ENCODE measurements at places on chromosomes 7 and 10.
A peak's percentile ranks its signal among the peaks of the same experiment; 100 is the strongest.

GRCh38 chr10:79328737-79329504, 18.3 kb upstream of the PPIF start:
- DNase-seq: peak; percentile 70

DNA sequence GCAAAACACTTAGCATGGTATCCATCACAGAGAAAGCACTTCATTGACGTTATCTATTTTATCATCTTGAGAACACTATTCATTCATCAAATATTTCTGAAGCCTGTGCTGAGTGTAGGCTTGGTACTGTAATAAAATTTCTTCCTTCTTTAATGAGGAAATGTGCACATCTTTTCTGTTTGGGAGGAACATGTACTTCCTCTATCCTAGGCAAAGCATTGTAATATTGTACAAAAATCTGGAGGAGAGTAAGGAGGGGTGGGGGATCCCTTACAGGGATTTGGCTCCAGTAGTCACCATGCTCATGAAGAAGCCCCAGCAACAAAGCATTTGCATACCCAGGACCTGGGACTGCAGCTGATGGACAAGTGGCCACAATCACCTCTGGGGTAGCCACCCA, 39.9 kb upstream of the SORCS3 start:
- no peak for DNase-seq

GRCh38 chr10:97140049-97140846, 45.5 kb downstream of the SLIT1 start:
- peak; percentile 30 for DNase-seq

- no peak for DNase-seq
Observed at GRCh38 chr7:157003445-157003755, 7.1 kb downstream of the MNX1 start.

DNA sequence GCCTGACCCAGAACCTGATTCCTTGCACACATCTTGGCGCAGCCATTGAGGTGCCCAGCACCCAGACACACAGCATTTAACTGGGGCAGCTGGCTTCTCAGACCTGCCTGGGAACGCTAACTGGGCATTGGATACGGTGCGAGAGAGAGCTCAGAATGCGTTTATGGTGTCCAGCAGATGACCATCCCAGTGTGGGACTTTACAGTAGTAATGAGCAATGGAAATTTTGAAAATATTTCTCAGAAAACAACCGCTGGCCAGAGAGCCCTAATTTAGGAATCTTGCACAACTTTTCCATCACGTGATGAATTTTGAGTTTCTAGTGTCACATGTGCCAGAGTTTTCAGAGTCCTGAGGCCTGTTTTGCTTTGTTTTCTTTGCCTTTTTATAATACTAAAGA, 78.2 kb upstream of the SEC61G start:
- no peak for DNase-seq

DNA sequence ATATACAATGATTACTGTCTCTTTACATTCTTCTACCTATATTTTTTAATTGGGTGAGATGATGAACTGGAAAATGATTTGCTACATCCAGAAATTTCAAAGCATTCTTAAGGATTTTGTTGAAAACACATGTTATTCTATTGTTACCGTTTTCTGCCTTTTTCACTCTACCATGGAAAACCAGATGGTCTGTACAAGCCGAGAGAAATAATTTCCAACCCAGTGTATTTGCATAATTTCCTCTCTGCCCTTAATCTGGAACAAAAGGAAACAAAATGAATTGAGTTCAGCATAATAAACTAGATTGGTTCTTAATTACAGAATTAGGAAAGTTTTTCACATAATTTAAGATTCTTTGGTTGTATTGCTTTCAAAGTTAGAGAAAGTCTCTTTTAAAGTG, 211.2 kb downstream of the CACNB2 start:
- no peak for DNase-seq

- no peak for DNase-seq
Observed at GRCh38 chr7:44244282-44244681, 43.5 kb downstream of the YKT6 start.

GRCh38 chr7:88062238-88062637, 128.2 kb downstream of the ADAM22 start:
- DNase-seq: no peak

DNA sequence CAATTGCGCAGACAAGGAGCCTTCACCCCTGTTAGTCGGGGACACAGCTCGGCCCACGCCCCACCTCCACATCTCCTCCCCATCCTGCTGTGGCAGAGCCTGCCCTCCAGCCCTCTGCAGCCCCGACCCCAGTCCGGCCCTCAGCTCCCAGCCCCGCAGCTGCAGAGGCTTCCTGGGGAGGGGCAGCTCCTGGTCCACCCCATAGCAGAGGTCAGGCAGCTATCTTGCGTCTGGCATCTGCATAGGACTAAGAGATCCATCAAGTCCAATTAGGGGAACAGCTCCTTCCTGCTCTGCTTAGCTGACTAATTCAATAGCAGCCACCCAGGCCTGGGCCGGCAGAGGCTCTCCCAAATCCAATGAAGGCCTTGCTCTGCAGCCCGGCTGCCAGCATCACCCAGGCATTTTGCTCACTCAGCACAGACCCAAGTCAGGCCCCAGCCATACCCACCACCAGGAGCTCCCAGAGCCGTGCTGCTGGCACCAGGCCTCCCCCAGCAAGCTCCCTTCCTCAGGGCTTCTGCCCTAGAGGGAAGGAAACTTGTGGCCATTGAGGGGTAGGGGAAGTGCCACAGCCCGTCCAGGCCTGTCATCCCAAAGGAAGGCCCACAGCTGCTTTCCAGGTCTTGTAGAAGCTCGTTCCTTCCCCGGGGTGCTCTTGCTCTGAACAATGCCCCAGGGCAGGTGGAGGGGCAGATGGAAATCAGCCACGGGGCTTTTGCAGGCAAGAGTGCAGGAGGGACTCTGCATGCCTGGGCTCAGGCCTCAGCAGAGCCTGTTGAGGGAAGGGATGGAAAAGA, 106.2 kb upstream of the RET start:
- peak; percentile 63 for DNase-seq

DNA sequence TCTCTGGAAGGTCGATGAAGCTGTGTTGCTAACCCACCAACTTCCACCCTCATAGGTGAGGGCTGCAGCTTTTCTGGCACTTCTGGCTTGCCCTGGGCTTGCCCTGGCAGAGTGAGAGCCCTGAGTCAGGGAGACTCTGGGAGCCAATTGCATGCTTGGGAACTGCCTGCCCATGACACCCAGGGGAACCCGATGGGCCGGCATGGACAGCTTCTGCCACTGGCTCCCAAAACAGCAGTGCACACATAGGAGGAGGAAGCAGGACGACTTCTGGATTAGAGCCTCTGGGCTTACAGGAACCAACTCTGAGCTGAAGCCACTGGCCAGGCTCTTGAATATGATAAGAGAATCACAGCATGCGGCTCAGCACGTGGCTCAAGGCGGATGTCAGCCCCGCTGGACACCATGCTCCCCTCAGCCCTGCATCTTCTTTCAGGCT, 135.2 kb upstream of the UNC5B start:
- DNase-seq: peak; percentile 63

GRCh38 chr10:50514995-50515394, 108.8 kb downstream of the SGMS1 start:
- DNase-seq: no peak

DNA sequence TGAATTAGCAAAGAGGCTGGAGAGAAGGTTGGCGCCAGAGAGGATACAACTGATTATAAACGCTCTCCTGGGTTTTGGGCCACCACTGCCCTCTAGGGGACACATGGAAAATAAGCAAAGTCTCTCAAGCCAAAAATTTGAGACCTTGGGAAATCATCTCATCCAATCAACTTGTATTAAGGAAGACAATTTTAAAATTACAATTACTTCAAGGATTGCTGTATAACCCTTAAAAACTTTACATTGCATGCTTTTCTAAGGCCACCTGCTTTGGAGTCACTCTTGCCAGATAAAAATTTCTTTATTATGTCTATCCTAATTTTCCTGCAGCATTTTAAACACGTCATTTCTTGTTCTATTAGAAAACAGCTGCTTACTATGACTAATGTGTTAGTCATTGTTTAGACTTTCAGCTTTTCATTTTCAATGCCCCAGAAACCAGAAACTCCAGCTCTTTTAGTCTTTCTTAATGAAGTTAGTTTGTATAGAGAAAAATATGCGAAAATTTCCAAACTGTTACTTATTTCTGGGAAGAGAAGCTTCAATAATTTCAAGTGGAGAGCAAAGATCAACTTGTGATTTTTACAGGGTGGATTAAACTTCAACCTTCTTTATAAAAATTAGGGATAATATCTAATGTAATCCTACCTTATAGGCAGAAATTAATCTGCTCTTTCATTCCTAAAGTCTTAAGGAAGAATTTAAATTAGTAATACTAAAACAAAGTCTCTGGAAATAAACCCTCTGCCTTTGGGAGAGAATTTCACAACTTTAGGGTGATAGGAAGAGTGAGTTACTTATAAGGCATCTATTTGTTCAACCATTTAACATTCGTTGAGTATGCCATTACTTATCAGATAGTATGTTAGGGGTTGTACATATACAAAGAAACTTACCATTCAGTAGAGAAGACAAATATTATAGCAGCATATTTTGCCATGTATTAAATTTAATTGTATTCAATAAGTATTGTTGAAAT, 20.6 kb upstream of the RHOBTB1 start:
- peak; percentile 71 for DNase-seq

DNA sequence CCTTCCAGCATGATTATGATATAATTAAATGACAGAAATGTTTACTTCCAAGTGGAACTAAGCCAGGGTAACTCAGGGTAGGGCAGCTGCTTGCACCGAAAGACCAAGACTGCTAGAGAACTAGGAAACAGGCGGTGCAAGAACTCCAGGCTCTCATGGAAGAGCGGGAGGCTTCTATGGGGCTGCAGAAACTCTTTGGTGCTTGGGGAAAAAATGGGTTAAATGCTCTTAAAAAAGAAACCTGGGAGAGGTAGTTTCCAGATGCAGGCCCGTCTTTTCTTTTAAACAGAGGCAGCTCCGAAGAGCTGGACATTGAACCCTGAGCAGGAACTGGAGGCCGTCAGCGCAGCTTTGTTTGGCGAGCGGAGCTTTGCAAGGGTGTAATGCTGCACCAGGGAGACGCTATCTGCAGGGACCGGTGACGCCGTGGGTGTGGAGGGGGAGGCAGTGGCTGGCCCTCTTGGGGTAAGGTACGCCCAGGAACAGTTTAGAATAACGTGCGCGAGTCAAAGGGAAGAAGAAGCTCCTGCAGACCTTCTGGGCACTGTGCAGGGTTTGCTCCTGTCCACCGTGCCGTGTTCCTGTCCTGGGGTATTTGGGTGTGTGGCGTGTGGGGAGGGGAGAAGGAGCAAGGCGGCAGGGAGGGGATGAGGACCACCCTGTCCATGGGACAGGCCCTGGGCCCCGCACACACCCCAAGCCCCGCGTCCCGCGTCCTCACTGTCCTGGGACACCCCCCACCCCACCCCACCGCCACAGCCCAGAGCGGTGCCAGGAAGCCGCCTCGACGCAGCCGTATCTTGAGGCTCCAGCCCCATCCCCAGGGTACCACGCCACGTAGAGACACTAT, 59.0 kb downstream of the EGFR start:
- DNase-seq: no peak

- DNase-seq: no peak
Observed at GRCh38 chr7:152931633-152932032, 172.1 kb downstream of the ACTR3B start.

DNA sequence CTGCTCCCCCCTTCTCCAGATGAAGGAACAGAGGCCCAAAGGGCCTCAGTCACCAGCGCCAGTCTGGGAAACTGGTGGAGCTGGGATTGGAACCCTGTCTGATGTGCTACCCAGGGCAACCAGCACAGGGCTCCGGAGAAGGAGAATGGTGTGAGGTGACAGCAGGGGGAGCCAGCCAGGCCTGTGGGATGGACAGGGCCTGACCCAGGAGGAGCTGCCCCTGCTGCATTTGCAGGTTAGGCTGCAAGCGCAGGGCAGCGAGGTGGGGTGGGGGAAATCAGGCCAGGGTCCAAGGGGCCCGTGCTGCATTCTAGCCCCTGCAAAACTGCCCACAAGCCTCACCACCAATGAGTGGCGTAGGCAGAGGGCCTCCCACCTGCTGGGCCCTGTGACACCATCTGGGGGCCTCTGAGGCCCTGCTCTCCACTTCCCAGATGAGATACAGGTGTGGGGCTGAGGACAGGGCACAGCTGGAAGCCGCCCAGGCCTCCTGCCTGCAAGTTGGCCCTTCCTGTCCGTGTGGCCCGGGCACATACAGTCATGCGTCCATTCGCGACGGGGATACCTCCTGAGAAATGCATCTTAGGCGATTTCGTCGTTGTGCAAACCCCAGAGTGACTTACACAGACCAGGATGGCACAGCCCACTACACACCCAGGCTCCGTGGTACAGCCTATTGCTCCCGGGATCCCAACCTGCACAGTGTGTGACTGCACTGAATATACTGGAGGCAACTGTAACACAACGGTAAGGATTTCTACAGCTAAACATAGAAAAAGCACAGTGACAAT, 45.3 kb downstream of the RASGEF1A start:
- peak; percentile 72 for DNase-seq

DNA sequence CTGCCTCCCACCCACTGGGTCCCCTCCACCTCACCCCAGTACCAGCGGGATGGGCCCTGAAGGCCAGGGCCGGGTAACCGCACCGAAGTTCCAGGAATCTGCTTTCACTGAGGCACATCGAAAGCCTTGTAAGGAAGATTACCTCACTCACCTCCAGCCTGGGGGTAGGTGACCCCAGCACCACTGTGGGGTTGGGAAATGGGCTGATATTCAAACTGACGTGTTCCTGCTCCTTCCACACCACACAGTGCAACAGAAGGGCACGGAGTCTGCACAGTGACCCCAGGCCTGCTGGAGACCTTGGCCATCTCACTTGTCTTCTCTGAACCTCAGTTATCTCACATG, 29.8 kb downstream of the NPS start:
- DNase-seq: no peak

GRCh38 chr10:102801978-102802377, 35.2 kb downstream of the CYP17A1 start:
- DNase-seq: no peak

DNA sequence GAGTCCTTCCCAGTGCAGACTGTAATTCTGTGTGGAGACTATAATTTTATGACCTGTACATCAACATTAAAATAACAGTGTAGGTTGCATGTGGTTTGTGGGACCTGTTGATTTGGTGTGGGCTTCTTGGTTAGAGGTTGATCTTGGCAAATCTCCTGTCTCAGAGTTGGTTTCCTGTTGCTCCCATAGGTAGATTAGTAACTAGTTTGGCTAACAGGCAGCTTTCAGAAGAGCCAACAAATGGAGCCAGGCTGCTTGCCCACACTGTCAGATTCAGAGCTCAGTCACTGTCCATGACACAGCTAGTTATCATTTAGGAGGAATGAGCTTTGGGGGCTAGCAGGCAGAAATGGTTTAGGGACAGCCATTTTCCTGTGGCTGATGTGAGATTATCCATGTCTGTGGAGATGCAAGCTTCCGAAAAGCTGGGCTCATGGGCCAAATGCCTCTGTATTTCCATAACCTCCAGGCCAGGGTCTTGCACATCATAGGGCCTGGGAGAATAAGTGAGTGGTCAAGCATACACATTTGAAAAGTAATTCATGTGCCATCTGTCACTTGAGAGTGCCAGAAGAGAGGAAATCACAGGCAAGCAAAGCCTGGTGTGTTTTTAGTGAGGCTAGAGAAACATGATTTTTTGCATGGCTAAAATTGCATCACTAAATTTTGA, 33.4 kb downstream of the CCM2 start:
- no peak for DNase-seq

- no peak for DNase-seq
Observed at GRCh38 chr10:121536310-121536913, 61.8 kb downstream of the FGFR2 start.

All from spleen (tissue), 13 donors.